Effector CD4-positive, alpha-beta T cell (primary cell): ENCODE measurements at places on chromosomes 12 and 14.

DNA sequence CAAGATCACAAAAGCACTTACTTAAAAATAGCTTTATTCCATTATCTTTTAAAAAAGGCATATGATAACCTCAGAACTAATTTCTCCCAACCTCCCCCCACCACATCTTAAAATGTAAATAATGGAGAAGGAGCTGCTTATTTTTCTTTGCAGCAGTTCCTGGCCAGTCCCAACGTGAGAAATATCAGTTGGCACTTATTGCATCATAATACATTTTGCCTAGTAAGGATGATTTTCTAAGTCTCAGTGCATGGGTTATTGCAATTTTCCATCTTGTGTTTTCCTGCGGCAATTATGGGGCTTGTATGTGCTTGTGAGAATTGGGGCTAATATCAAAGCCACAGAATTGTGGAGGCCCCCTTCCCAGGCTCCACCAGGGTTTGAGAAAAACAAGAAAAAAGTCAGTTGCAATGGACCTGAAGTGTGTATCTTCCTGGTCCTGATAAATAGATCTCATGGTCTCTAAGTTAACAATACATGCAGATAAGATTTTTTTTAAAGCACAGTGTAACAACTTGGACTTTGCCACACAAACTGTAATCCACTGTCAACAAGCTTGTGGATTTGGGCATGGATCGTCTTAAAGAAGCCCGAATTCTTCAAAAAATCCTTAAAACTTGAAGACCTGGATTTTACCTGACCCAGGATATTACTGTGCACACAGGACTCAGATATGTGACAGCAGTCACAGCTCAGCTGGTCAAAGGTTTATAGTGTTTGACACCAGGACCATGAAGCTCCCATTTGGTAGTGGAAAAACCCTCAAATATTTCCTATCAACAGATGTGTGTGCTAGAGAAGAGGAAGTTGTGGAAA, 2.8 kb upstream of the WSB2 start:
- no peak for DNase-seq

DNA sequence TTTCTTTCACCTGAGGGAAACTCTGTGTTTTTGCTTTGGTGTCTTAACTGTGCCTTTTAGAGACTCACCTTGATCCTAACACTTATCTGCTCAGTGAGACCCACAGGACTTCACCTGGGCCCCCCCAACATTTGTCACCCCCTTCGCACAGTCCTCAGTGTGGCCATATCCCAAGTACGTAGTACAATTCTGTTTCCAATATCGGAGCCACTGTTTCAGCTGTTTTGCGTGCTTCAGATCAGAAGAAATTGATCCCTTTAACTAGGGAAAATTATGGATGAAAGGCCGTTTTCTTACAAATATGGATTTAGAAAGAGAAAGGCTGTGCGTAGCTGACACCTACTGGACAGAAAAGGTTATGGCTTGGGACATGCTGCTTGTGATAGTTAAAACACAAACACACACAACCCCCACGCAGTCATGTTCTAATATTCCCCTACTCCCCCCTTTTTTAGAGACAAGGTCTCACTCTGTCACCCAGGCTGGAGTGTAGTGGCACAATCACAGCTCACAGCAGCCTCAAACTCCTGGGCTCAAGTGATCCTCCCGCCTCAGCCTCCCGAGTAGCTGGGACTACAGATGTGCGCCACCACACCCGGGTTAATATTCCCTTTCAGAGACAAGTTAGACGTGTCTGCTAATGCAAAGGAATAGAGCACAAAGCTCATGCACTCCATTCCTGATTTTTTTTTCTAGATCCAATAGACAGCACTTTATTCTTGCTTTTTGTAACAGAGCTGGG, 3.6 kb upstream of the SLC7A8 start:
- DNase-seq: no peak

GRCh38 chr14:89792489-89793366, 161.8 kb downstream of the EFCAB11 start:
- DNase-seq: no peak

DNA sequence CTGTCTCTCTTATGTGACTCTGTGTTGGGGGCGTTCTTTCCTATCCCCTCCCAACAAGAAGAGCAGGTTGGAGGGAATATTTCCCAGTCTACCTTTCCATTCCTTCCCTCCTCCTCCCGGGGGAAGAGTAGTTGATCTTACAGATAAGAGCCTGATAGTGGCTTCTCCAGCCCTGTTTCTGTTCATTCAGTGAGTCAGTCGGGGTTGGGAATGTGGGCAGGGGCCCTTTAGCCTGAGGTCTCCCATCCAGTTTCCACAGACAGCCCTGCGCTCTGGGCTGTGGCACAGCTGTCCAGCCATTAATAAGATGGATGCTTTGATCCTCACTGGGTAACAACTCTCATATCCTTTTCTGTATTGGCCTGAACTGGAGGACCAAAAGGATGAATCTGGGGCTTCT, 18.1 kb upstream of the PPP1R1A start:
- DNase-seq: no peak

DNA sequence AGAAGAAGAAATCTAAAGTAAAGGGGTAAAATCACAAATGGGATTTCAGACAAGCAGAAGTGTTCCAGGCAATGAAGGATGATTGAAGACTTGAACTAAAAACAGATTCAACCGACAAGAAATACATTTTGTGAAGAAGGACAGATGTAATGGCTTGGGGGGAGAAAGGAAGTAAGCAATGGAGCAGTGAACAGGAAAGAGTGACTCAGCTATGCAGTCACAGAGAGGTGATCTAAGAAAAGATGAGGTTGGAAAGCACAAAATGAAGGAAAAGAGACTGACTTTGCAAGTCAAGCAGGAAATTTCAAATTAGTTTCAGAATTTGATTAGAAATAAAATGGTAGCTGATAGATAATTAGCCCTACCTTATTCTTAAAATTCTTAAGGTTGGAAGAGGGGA, 66.5 kb downstream of the PUS7L start:
- no peak for DNase-seq
